Left ventricle myocardium inferior (tissue), 1 donor: ENCODE measurements at places on chromosomes 1 and 21. TPM values are rescaled to one million over a fixed set of nuclear protein-coding genes. Genes with fewer than 3 reads are reported as not detected.
A peak's percentile ranks its signal among the peaks of the same experiment; 100 is the strongest.

DNA sequence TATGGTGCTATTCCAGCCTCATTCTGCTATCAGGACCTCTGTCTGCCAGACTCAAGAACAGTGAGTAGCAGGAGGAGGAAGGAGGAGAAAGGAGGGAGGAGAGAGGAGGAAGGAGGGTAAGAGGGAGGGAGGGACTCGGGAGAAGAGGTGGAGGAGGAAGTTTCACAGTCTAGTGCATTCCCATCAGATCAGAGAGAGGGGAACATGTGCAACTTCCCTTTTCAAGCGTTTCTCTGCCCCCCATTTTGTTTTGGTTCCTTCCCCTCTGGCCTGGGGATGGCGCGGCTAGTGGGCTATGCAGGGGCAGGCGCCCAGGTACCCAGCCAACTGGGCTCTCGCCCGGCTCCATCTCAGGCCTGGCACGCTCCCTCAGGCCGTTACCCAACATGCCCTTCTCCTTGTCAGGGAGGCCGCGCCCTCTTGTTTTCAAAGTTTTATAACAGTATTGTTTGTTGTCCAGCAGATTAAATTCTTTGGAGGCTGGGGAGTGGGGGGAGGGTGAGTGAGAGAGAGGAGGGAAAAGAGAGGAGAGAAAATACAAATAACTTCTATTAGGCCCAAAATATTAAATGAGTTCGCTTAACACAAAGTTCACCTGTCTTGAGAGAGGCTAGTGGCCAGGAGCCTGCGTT lies 56.0 kb downstream of the CD46 start:
- peak; percentile 73 for DNase-seq

GRCh38 chr1:106699433-106699832 lies 357.0 kb upstream of the PRMT6 start:
- DNase-seq, result no peak

- DNase-seq, result no peak
These were observed 306.6 kb downstream of the CTH start for GRCh38 chr1:70717656-70718055.

DNA sequence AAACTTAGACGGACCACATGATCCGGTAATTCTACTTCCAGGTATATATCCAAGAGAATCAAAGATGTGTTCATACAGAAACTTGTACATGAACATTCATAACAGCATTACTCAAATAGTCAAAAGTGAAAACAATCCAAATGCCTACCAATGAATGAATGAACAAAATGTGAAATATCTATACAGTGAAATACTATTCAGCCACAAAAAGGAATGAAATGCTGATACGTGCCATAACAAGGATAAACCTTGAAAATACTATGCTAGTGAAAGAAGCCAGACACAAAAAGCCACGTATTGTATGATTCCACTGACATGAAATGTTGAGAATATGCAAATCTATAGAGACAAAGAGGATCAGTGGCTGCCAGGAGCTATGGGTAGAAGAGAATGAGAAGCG lies 18.3 kb downstream of the TARBP1 start:
- no peak for DNase-seq

DNA sequence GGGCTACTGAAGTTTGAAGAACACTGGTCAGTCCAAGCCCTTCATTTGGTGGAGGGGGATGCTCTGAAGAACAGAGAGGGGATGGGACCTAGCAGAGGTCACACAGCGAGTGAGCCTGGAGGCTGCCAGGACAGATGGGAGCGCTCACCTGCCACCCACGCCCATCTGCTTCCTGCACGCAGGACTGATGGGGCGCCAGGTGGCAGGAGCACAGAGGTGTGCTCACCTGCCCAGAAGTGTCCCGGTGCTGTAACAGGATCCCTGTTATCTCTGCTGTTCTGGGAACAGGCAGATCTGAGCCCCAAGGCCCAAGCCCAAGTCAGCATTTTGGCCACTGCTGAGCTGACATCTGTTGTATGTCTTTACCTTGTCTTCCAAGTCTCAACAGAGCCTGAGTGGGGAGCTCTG lies 40.5 kb downstream of the EPHB2 start:
- no peak for DNase-seq

Gene PRAMEF8
- total RNA-seq, result not detected

Gene DCDC2B
- total RNA-seq, result not detected

Gene MTARC2
- 22.6 TPM for total RNA-seq
